Dorsolateral prefrontal cortex (tissue), 122 donors: ENCODE measurements at places on chromosomes 1 and 21.

GRCh38 chr1:84385347-84385746, 12.9 kb upstream of the DNASE2B start:
- DNase-seq: no peak

- peak; percentile 47 for DNase-seq
Measured at GRCh38 chr1:47434051-47434842, 3.6 kb upstream of the FOXD2 start.

- DNase-seq: no peak
Measured at GRCh38 chr1:170791941-170792340, 128.0 kb downstream of the PRRX1 start.

DNA sequence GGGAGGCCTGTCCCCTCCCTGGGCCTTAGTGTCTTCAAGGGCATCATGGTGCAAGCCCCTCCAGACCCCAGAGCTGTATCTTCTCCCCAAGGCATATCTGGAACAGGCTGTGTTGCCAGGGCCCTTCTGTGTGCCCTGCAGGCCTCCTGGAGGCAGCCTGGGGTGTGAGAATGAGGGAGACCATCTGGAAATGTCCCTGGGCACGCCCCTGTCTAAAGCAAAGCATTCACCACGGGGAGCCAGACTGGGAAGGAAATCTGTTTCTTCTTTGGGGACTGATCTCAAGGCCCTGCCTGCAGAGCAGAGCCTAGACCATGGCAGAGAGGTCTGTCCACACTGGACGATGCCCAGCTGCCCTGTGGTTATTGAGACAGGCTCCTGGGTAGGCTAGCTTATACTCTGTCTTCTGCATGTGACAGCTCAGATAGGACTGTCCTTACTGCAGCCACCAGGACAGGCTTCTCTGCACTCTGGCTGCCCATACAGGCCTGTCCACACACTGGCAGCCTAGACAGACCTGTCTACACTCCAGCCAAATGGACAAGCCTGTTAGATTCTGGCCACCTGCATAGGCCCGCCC, 24.6 kb downstream of the PODN start:
- no peak for DNase-seq

DNA sequence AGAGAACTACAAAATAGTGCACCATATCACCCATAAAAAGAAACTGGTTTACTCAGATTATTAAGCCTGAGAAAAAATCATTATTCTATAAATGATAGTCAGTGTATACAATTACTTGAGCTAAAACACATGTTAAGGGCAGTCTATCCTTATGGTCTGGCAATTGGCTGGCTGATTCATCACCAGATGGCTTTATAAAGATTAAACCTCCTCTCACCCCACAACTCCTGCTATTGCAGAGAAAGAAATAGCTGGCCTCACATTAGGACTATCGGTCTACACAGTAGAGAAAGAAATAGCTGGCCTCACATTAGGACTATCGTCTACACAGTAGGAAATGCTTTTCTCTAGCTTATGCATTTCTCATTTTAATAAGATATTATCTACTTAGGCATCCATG, 21.2 kb downstream of the CEP170 start:
- no peak for DNase-seq

GRCh38 chr1:36988741-36989193, 45.5 kb downstream of the GRIK3 start:
- no peak for DNase-seq

DNA sequence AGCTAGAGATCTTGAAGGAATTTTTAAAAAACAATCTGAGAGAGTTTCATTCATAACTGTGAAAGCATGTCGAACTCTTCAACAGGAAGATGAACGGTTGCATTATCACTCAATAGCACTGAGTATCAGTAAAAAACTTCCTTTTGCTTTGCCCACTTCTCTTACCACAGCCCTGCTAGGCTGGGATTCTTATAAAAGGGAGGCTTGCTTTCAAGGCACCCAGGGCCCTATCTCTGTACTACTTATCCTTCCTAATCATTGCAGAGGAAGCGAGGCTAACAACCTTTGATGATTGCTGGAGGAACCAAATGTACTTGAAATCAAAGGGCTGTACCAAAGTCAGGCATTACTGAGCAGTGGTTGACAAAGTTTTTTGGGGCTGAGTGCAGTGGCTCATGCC, 71.2 kb downstream of the SNRPE start:
- no peak for DNase-seq

DNA sequence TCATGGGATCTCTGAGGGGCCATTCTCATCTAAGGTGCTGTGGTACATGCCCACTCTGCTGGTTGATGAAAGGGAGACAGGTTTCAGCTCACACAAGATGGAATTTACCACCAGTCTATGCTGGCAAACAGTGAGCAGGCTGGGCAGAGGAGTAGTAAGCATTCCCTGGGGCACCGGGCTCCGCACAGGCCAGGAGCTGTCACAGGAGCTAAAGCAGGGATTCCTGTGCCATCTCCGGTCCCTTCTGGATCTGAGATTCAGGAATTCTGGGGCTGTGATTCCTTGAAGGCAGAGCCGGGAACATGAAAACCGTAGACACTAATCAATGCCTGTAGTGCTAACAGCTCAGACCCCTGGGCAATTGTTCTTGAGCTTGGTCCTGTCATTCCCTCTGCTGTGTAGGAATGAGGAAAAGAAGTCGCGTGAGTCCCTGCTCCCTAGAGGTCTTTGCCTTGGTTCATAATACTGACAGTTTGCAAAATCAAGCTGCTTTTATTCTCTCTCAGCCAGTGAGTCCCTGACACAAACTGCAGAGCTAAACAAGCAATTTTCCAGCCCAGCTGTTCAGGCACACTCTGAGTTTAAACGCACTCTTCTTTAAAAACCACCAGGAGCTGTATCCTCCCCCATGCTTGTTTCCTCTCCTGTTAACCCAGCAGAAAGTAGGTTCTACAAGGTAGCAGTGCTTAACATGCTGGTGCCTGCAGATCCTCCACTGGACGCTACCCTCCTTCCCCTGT, 52.5 kb downstream of the MDM4 start:
- no peak for DNase-seq

DNA sequence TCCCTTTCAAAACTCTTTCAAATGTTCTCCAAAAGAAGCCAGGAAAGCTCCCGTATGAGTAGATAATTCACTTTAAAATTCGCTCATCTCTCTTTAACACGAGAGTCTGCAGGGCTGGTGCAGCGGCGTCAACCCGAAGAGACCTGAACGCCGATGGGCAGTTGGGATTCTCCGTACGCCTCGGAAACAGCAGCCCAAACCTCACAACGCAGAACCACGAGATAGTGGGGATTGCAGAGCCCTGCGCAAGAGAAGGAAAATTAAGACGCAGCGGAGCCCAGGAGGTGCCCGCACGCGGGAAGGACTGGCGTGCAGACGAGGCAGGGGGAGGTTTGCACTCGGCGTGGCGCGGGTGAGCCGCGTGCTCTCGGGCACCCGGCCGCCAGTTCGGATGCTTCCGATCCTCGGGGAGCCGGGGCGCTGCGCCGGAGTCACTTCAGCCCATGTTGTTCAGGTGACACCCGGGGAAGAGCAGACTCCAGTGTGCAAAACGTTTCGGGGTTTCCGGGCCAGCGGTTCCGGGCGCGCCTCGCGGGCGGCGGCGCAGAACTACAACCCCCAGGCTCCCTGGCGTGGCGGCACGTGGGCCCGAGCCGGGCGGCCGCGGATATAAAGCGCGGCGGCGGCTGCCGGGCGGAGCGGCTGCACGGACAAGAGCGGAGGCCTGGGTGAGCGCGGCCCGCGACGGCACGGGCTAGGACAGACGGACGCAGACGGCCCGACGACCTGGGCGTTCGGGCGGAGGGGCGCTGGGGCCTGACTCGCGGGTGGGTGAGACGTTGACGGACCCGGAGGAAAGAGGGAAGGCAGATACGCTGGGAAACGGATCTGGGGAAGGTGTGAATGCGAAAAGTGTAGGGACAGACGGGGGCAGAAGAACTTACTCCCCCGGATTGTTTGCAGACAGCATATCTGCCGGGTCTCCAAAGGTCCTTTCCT, at the start of gene NPL:
Gene NPL, plus strand, starts transcription at position 636 of the 939 bp plus-strand sequence. CDS start 4,599 bp downstream, outside the sequence.
- DNase-seq: peak; percentile 78
